ENCODE measurements at places on chromosomes 6 and 20.

- no peak for DNase-seq
Observed at GRCh38 chr6:131838051-131838450, 30.2 kb downstream of the ENPP1 start.

- no peak for DNase-seq
Observed at GRCh38 chr6:103183831-103184411, 1675.8 kb downstream of the HACE1 start.

- no peak for DNase-seq
Observed at GRCh38 chr6:14876778-14877613, 368.9 kb upstream of the JARID2 start.

DNA sequence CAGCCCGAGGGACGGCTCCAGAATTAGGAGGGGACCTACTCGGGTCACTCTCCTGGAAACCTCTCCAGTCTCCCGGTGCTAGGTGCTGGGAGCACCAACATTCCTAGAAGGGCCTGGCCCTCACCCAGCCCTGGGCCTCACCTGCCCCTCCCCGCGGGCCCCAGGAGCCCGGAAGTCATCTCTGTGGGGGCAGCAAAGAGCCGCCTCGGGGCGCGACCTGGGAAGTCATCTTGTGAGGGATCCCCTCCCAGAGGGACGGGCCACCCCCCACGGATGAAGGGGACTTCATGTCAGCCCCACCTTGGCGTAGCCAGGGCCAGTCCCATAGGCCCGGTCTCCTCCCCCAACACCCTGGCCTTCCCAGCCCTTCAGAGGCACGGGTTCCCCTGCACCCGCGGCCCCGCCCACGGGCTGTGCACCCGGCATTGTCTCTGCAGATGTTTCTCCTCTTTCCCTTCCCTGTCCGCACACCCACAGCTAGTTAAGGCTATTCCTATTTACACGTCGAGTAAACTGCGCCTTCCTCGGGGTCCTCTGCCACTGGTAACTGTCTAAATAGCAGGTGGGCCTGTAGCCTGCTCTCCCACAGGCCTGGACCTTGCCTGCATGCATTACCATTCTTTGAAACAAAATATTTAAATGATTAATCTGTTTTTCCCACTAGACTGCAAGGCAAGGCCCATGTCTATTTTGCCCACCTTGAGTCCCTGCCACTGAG is 896 bp upstream of the RNASET2 start:
- DNase-seq, result no peak

DNA sequence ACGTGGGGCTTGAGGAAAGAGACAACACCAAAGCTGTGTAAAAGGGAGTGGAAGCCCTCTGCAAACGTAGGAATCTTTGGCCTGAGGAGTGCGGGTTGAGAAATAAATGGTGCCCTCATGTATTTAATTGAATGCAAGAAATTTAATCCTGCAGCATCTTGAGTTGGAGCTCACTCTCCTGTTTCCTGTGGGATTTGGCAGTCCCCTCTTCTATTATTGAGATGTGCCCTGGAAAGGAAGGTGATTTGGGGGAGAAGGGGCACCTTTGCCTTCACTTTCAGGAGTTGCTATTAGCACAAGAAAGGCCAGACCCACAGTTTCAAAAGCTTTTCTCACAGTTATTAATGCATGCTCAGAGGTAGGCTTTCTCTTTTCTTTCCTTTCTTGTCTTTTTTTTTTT is 201.4 kb upstream of the HDDC2 start:
- no peak for DNase-seq

GRCh38 chr6:19356692-19357091 is 480.5 kb upstream of the ID4 start:
- DNase-seq, result no peak

DNA sequence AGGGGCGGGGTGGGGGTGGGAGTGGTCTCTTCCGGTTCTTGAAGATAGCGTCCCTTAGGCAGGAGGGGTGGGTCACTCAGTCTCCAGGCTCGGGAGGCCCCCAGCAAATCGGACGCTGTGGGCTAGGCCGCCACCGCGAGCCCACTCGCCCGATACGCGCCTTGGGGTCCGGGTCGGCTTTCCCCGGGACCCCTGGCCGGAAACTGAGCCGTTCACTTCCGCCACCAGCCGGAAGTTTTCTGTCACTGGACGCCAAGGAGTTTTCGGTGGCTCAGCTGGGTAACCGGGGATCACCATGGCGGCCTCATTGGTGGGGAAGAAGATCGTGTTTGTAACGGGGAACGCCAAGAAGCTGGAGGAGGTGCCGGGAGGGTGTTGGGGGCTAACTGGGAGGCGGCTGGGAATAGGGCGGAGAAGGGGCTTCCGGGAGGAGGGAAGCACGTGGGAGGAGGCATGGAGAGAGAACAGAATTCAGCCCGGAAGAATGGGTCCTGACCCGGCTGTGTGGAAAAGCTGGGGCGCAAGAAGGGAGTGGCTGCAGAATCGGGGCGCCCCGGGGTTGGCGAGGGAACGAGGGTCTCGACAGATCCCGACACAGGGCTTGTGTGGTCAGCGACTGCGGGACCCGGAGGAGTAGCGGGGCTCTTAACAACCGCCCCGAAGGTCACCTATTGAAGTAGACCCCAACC is at the start of gene ITPA:
Gene ITPA (plus strand): TSS at position 242 of the 689 bp plus-strand sequence. CDS start 54 bp downstream, at position 296.
- peak; percentile 46 for DNase-seq

- peak; percentile 13 for DNase-seq
Observed at GRCh38 chr6:141988954-141989705, 143.6 kb upstream of the GJE1 start.

GRCh38 chr6:156658186-156658965 is 118.8 kb upstream of the ARID1B start:
- no peak for DNase-seq

- DNase-seq, result no peak
Observed at GRCh38 chr6:121435444-121436069, at the start of gene GJA1. GJA1 (plus strand) TSS chr6:121435646; CDS start chr6:121446848, 11,202 bp downstream.

GRCh38 chr20:50491168-50491567 is 19.0 kb upstream of the PTPN1 start:
- DNase-seq, result no peak

- DNase-seq, result no peak
Observed at GRCh38 chr20:32444474-32445220, 86.5 kb downstream of the ASXL1 start.

GRCh38 chr6:3195695-3196497 is 31.6 kb downstream of the TUBB2B start:
- no peak for DNase-seq

DNA sequence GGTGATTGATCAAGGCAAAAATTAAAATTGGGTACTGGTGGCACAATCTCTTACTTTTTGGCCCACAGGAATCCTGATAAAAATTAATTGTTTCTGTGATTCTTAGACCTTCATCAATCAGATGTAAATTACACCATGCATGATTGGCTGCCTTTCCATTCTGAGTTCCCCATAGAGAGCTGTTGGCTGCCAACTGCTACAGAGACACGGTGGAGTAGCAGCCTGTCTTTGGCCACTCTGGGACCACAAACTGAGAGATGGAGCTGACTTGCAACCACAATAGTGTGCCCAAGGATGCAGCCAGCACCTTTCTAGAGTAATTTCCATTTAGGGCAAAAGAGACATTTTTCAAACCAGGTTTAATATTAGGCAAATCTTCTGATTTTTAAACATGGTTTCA is 274.3 kb upstream of the MMS22L start:
- no peak for DNase-seq

GRCh38 chr6:54695815-54696214 is 150.8 kb upstream of the FAM83B start:
- DNase-seq, result no peak

Measured in stimulated activated CD4-positive, alpha-beta T cell treated with anti-CD3 and anti-CD28 coated beads, TNF-alpha, amount 100 ng/mL, for 24 hours (primary cell).